ENCODE measurements at places on chromosomes 3 and 15.

- no peak for DNase-seq
Measured at GRCh38 chr3:85881833-85882393, 923.1 kb downstream of the CADM2 start.

- DNase-seq, result no peak
Measured at GRCh38 chr3:183161552-183162336, 790 bp downstream of the LAMP3 start.

DNA sequence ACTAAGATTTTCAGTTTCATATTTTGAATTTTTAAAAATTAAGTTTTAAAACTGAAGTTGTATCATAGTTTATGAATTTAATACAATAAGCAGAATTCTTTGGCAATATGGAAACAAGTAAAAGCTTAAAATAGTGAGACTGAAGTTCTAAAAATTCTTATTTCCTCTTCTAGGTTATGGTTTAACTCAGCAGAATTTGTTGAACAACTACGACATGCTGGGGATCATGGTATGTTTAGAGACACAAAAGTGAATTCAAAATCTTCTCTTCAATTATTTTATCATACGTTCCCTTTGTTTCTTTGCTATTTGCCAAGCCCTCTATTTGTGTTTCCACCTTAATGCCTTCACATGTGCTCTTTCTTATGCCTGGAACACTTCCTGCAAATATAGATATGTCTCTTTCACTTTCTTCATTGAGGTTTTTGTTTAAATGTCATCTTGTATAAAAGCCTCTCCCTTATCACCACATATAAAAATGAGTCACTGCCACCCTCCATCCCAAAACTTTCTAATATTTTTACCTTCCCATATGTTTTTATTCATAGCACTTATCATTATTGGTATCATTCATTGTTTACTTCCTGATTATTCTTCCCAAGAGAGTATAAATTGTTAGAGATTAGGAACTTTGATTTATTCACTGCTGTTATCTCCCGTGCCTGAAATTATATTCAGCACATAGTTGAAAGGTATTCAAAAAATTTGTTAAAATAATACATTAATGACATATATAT is 6.4 kb downstream of the SUCNR1 start:
- no peak for DNase-seq

DNA sequence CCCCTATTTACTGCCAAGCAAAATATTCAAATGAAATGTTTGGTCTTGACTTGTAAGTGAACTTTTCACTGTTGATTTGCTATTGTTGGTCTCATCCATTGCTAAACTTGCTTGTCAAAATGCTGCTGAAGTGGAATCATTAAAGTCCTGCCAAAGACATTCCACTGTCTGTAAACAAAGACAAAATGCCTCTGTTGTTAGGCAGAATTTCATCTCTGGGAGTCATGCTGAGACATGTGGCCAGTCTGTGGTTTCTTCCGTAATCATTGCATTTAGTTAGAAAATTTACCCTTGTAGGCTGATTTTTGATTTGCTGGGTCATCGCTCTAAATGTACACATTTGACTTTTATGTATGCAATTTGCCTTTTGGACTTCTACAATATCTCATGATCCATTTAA is 577.7 kb downstream of the MECOM start:
- no peak for DNase-seq

GRCh38 chr3:132867526-132867925 is 145.3 kb upstream of the NPHP3 start:
- no peak for DNase-seq

DNA sequence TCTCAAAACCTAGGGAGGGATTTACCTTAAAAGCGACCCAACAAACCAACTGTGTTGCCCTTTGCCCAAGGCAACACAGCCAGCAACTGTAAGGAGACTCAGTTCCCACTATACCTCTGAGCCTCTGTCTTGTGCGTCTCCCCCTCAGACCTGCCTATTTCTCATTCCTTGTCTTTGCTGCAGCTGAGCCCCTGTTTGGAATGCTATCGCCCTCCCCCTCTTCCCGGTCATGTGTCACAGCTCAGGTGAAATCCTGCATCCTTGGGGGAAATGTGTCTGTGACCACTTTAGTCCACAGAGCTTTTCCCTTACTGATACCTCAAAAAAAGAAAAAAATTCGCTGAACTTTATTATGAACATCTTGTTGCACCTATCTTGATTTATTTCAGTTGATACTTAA is 52.0 kb upstream of the LRIG1 start:
- DNase-seq, result no peak

DNA sequence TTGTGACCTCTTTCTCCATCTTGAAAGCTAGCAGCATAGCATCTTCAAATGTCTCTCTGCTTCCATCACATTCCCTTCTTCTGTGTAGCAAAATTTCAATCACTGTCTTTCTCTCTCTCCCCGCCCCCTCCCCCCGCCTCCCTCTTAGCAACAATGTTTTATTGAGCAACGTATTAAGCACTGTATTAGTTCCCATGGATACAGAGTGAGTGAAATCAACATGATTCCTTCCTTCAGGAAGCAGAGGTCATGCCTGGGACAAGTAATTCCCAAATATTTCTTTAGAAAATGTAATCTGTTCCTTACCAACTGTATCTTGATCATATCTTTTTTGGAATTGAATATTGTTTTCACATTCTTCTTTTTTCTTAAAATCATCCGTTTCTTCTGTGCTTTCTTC is 373.7 kb upstream of the NECTIN3 start:
- no peak for DNase-seq

GRCh38 chr3:184368586-184369183 is 7.2 kb downstream of the POLR2H start:
- no peak for DNase-seq

DNA sequence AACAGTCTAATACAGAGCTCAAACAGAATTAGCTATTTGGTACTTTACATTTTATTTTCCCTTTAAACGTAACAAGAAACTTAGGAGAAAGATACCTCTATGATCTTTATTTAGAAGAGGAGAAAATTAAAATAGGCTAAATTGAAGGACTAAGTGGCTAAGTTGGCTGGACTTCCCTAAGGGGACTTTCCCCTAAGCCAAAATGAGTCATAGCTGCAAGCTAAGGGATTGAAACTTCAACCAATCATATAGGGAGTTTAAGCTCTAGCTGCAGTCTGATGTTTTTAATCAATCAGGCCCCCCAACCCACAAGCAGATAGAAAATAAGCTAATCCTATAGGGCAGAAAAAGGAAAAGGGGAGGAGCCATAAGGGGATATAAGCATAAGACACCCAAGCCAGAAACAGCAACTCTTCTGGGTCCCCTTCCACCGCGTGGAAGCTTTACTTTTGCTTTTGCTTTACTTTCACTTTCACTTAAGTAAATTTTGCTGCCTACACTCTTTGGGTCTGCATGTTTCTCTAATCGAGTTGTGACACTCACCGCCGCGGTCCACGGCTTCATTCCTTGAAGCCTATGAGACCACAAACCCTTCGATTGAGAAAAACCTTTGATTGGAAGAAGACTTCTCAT is 1108.5 kb upstream of the EPHA6 start:
- DNase-seq, result no peak

- no peak for DNase-seq
Measured at GRCh38 chr15:34217587-34218225, 7.1 kb upstream of the EMC4 start.
